Sciatic nerve (tissue), 2 donors: ENCODE measurements at places on chromosomes 6 and 20. TPM values are rescaled to one million over a fixed set of nuclear protein-coding genes. Genes with fewer than 3 reads are reported as not detected.
A peak's percentile ranks its signal among the peaks of the same experiment; 100 is the strongest.

DNA sequence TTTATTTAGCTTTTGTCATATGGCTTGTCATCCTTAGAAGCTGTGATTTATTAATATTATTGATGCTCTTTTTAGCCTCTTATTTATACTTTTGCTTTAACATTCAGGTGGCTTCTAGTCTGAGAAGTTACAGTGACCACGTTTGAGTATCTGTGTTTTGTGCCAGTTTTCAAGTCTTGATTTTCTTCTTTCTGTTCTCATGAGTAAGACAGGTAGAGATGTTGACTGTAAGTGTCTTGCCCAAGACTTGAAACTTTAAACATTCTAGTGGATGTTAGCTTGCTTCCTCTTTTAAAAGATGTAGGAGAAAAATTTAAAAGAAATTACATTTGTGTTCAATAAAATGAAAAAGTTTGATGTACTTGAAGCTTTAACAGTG, 122.6 kb downstream of the LRRC1 start:
- no peak for DNase-seq

DNA sequence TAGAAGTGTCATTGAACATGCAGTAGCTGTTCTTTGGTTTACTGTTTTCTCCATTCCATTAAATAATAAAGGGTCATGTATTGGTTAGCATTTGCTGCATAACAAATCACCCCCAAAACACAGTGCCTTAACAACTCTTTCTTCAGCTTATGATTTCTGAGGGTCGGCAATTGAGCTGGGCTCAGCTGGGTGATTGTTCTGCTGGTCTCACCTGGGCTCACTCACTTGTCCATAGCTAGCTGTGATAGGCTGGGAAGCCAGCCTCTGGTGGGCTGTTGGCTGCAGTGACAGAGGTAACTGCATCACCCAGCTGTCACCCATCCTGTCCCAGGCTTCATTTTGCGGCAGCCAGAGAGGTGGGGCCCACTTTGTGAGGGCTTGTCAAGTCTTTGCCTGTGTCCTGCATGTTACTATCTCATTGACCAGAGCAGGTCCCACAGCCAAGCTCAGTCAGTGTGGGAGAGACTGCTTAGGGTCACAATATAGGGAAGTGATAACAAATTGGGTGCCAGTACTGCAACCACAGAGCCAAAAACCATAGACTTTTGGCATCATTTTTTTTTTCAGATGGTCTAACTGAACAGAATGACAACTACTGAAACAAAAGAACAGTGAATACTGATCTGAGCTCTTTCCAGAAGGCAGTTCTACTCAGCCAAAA, 76.9 kb downstream of the SYNDIG1 start:
- DNase-seq: no peak

DNA sequence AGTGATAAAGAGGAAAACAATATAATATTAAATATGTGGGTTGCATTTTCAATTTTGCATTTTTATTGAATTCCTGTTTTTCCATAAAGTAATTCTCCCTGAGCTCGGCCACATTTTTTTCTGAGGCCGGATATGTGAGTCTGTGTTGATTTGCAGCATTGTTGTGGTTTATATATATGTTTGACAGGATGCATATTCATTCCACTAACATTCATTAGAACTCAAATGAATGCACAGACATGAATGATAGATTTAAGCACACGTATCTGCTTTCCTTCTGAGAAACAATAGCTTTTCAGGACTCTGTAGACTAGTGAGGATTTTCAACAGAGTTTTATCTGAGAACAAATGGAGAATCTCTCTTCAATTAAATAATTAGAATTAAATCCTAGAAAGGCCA, 10.6 kb upstream of the EXOC2 start:
- DNase-seq: no peak

DNA sequence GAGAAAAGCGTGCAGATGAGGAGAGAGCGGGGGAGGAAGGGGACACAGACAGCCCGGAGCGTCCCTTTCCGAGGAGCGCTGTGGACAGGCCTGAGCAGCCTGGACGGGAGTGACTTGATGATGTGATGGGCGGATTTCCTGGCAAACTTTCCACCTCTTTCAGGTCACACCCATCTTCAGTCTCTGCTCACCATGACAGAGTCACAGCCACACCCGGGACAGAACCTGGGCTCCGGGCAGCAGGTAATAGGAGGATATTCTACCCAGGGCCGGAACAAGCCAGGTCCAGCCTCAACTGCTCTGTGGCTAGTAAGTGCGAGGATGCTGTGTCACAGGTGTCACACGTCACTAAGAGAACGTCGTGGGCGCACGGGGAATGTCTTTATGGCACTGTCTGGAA, 84.3 kb downstream of the THBS2 start:
- no peak for DNase-seq

DNA sequence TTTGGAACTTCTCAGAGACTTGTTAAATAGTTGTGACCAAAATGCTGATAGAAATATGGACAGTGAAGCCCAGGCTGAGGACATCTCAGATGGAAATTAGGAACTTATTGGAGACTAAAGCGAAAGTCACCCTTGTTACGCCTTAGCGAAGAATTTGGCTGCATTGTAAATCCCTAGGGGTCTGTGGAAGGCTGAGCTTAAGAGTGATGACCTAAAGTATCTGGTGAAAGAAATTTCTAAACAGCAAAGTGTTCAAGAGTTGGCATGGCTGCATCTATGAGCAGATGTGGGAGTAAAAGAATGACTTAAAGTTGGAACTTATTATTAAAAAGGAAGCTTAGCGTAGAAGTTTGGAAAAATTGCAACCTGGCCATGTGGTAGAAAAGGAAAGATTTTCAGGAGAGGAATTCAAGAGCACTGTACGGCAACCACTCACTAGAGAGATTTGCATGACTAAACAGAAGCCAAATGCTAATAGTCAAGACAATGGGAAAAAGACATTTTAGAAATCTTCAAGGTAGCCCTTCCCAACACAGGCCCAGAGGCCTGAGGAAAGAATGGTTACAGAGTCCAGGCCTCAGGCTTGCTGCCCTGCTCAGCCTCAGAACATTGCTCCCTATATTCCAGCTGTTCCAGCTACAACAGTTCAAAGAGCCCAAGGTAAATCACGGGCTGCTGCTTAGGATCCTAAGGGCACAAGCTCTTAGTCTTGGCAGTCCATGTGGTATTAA, 61.6 kb upstream of the TNFRSF21 start:
- DNase-seq: no peak

- no peak for DNase-seq
Observed at GRCh38 chr6:118017301-118017848, 110.3 kb downstream of the SLC35F1 start.

DNA sequence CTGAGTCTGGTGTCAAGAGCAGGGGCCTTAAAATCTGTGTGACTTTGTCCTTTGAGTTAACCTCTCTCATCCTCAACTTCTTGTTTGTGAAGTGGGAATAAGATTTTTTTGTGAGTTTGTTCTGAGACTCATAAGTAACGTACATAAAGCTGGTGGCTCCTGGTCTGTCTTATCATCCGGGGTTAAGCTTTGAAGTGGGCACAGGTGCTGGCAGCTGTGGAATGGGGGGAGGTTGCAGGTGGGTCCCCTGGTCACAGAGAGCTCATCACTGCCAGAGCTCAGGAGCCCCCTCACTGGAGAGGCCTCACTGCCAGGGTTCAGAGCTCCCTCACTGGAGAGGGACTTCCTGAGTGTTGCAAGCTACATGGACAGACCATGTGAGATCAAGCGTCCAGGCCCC, 174.1 kb downstream of the NRN1 start:
- DNase-seq: no peak

DNA sequence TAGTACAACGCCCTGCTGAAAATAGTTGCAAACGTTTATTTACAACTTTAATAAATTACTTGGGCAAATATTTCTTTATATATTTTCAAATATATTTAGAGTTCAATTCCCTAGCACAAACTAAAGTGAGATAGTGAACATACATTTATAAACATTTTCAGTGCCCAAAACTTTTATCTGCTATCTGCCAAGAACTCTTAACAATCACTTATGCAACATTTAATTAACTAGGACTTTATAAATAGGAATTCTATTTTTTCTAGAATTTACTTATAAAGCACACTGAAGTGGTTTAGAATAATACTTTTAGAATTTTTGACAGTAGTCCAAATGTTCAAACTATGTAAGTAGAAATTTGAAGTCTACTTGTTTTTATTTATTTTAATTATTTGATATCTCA, 452.6 kb upstream of the RGS17 start:
- DNase-seq: no peak

DNA sequence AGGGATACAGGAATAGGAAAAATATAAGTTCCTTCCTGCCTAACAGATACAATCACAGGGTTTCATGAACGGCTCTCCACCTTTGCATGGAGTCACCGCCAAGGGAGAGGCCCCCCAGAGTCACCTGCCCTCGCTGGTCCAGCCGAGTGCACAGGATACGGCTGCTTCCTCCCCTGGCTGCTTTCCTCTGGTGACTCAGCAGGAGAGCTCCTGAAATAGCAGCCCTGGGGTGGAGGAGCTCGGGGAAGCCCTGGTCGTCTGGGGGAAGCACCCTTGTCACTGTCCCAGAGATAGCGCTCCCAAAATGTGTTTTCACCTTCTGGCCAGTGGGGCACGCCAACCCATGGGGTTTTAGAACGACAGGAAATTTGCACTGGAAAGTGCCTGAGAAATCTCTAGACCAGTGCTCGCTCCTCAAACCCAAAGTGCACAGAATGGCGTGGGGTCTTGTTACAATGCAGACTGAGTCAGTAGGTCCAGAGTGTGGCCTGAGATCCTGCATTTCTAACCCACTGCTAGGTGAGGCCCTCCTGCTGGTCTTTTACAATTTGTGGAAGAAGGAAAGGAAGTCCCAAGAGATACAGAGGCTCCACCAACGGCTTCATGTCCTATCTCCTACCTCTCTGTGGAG, 35.9 kb upstream of the FAM50B start:
- no peak for DNase-seq

GRCh38 chr6:128028183-128028582, 127.3 kb upstream of the THEMIS start:
- no peak for DNase-seq

GRCh38 chr6:80357081-80357480, 250.6 kb downstream of the BCKDHB start:
- no peak for DNase-seq

- peak; percentile 10 for DNase-seq
Observed at GRCh38 chr6:456358-456867, 64.9 kb downstream of the IRF4 start.

- DNase-seq: no peak
Observed at GRCh38 chr6:125968493-125968892, 11.9 kb downstream of the HINT3 start.

Gene C6orf118
- total RNA-seq: not detected

Gene HRH3
- not detected for total RNA-seq

Gene EPPIN
- not detected for total RNA-seq

Gene PROKR2
- not detected for total RNA-seq

Gene HTR1E
- total RNA-seq: not detected

Gene LPIN3
- 12.9 TPM for total RNA-seq

Gene SCGN
- not detected for total RNA-seq

Gene C6orf52
- 1.1 TPM for total RNA-seq

Gene PTCRA
- 0.40 TPM for total RNA-seq
